ENCODE measurements at places on chromosomes 11 and 22.

DNA sequence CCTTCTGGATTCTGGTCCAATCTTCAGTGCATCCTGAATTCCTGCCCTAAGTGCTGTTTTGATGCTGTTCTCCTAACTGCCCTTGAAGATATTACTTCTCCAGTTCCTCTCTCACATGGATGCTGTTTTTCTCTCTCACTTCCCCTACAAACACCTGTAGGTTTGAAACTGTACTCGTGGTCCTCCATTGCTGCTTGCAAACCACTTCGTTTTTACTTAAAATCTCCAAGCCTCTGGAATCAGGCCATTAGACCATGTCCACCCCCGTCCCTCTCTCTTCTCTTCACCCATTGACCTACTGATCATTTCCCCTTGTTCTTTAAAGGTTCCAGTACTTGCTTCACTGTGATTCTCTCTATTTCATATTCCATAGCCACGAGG lies 988.1 kb downstream of the NTM start:
- no peak for DNase-seq

DNA sequence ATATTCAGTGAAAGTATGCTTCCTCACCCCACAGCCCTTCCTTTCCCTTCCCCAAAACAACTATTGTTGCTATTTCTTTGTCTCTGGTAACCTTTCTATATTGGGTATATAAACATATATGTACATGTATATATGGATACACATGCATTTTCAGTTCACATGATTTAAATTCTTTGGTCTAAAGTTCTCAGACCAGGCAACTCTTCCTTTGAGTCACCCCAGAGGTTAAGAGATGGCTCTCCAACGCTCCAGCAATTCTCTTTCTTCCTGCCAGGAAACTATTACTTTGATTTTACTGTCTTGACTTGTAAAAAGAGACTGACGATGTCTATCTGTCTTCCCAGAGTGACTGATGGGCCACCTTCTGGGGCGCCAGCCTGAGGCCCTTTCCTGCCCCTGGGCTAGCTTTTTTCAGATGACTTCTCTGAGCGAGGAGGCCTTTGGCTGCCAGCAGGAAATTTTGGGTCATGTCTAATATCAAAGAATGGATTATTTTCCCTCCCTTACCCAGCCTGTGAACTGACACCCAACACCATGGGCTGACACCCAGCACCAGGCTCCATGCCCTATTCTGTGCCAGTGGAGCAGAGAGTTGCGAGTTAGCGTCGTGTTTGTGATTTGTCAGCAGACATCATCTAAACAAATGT lies 14.4 kb upstream of the ST3GAL4 start:
- DNase-seq = no peak

DNA sequence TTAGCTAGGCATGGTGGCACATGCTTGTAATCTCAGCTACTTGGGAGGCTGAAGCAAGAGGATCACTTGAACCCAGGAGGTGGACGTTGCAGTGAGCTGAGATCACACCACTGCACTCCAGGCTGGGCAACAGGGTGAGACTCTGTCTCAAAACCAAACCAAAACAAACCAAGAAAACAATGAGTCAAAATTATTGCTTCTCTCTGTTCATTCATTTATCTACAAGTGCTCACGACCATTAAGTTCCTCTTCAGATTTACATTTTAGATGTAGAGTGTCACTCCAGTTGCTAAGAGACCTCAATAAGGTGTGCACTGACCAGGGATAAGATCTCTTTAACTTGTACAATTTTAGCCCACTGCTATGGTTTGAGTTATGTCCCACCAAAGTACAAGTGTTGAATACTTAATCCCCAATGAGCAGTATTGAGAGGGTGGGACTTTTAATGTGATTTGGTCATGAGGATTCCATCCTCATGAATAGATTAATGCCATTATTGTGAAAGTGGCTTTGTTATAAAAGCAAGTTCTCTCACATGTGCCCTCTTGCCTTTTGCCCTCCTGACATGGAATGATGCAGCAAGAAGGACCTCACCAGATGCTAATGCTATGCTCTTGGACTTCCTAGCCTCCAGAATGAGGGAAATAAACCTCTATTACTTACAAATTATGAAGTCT lies 7.8 kb downstream of the HNRNPUL2 start:
- no peak for DNase-seq

GRCh38 chr11:88308576-88308975 lies 29.0 kb downstream of the CTSC start:
- no peak for DNase-seq

- DNase-seq = no peak
Measured at GRCh38 chr11:68021167-68021787, 9.2 kb upstream of the NDUFS8 start.

- DNase-seq = no peak
Measured at GRCh38 chr11:22341588-22341931, 3.4 kb downstream of the SLC17A6 start.

GRCh38 chr11:127000981-127001380 lies 411 bp upstream of the KIRREL3 start:
- DNase-seq = no peak

DNA sequence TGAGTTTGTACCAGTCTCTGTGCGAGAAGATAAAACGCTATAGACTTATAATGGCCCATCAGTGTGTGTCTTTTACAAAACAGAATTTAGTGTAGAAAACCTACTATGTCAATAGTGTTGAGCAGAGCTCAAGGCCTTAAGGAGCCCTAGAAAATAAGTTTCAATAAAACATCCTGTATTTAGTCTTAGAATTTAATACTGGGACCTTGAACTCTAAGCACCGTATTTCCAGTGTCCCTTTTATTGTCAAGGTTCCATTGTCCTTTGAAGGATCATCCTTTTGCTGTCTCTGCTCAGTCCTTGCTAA lies 16.6 kb downstream of the CDC45 start:
- DNase-seq = no peak

DNA sequence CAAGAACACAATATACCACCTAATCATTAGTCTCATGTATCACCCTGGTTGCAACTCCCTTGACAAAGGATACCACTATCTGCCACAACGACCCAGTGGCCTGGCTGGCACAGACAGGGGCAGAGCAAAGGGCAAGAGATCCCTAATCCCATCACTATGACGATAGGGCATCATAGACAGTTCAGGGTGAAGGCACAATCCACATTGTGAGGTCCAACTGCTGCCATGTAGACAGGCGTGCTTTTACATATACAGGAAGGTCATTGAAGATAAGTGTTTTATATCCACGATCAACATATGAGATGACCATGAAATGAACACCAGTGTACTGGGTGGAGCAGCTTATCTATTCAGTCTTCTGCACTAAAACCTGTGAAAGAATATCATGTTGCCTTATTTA lies 94.6 kb downstream of the IGLL1 start:
- no peak for DNase-seq

- no peak for DNase-seq
Measured at GRCh38 chr11:126410649-126411048, 55.2 kb downstream of the ST3GAL4 start.

GRCh38 chr11:13923716-13924650 lies 38.5 kb upstream of the SPON1 start:
- DNase-seq = no peak

DNA sequence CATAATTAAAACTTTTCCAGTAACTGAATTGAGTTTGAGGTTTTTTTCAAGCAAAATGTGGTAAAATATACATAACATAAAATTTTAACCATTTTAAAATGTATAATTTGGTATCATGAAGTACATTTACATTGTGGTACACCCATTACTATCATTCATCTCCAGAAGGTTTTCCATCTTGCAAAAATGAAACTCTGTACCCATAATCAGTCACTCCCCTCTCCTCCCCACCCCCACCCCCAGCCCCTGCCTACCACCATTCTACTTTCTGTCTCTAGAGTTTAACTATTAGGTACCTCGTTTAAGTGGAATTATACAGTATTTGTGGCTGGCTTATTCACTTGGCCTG lies 63.7 kb downstream of the MICAL2 start:
- DNase-seq = no peak

GRCh38 chr11:67434395-67434881 lies 3.0 kb downstream of the PTPRCAP start:
- DNase-seq = no peak

- DNase-seq = peak; percentile 50
Measured at GRCh38 chr11:44977493-44977984, 26.9 kb upstream of the TP53I11 start.

GRCh38 chr11:118359295-118359958 lies at the start of gene UBE4A:
Gene UBE4A, plus strand, starts transcription at chr11:118359600. Its CDS starts 5,481 bp downstream, at chr11:118365081.
- DNase-seq = peak; percentile 91

DNA sequence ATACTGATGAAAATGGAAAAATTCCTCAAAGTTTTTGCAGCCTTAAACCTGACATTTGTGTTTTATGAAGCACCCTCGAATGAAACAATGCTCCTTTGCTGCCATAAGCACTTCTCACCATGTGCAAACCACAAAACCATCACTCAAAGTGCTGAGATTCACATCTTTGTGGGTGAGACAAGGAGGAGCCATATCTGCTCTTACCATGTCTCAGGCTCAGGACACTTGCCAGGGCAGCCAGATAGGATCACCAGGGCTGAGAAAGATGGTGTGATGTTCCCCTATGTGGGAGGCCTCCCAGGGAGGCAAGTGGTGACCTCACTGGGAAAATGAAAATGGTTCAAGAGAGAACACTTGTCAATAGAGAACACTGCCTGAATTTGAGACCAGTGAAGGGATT lies 120.4 kb downstream of the CCDC34 start:
- peak; percentile 28 for DNase-seq

DNA sequence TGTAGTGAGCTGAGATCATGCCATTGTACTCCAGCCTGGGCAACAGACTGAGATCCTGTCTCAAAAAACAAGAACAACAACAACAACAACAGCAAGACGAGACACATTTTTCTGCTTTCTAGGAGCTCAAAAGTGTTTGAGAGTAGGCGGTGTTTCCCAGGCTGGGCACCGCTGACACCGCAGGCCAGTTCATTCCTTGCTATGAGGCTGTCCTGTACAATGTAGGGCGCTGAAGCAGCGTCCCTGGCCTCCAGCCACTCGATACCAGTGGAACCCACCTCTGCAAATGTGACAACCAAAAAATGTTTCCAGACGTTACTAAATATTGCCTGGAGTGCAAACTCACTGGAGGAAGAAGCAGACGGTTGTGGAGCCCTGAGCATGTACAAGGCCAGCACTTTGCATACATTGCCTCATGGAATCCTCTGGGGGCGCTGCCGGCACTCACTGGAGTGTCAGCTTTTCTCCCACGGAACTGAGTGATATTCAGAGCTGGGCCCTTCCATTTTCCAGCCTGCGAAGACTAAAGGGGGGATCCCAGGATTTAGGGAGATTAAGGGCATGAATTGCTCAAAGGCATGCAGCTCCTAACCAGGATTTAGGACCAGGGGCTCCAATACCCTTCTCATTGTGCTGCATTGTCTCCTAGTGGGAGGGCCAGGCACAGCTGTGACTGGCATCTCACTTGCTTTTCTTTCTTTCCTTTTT lies 5.8 kb upstream of the MIEF1 start:
- DNase-seq = peak; percentile 77

DNA sequence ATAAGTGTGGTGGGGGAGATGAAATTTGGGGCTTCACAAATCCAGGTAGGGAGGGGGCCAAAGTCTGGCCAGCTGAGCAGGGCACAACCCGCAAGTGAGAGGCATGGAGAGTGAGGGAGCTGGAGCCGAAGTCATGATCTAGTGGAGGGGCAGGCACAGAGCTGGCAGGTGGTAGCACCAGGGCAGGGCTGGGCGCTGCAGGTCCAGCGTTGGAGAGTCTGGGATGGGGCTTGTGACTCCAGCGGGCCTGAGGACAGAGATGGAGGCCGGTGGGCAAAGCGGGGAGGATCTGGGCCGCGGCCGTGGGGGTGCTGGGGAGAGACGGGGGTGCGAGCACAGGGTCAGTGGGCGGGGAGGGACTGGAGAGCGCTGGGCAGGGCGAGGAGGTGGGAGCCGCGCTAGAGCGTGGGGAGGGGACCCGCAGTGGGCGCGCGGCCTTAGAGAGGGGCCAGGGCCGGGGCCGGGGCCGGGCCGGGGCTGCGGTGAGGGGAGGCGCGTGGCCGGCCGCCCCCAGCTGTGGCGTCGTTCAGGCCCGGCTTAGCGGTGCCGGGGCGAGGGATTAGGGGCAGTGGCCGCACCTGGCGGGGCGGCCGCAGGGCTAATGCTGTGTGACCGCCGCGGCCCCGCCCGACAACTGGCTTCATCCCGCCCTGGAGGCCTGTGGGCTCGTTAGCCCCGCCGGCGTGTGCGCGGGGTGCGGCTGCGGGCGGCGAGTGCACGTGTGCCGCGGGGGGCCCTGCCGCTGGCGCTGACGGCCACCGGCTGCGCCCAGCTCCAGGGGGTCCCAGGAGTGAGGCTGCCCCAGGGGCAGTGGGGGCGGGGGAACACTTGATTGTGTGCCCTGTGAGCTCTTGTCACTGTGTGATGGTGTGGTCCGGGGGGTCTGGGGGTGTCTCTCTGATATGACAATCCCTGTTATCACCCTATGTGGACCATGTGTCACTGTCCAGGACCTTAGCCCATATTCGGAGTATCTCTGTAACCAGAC lies 23.6 kb upstream of the MYOD1 start:
- DNase-seq = no peak

GRCh38 chr11:130448416-130449309 lies at the start of gene ADAMTS15:
Gene ADAMTS15, plus strand, starts transcription at chr11:130448645. Its CDS starts 329 bp downstream, at chr11:130448974.
- DNase-seq = peak; percentile 72

GRCh38 chr11:36635066-36635862 lies 37.2 kb upstream of the RAG2 start:
- no peak for DNase-seq

Data from iris pigment epithelial cell (primary cell).